Smooth muscle cell of the brain vasculature (primary cell): ENCODE measurements at places on chromosomes 5 and 9.

GRCh38 chr5:37539459-37539858 is 160.3 kb downstream of the WDR70 start:
- no peak for DNase-seq

- DNase-seq: no peak
These were observed 57.4 kb upstream of the ADRA1B start for GRCh38 chr5:159858871-159859270.

DNA sequence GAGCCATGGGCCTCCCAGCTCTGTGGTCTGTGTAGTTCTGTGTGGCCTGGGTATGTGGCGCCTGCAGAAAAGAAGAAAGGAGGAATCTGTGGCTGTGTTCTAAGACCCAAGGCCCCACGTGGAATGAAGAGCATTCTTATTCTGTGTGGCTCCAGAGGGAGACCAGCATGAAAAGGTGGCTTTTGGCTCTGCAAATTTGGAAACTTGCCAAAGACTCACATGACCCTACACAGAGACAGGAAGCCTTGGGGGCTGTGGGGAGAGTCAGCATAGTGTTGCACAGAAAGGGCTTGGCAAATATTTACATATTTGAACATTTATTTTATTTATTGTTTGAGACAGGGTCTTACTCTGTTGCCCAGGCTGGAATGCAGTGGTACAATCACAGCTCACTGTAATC is 193.3 kb downstream of the TMEM38B start:
- DNase-seq: no peak

GRCh38 chr5:111211341-111211740 is 12.8 kb upstream of the CAMK4 start:
- DNase-seq: no peak

DNA sequence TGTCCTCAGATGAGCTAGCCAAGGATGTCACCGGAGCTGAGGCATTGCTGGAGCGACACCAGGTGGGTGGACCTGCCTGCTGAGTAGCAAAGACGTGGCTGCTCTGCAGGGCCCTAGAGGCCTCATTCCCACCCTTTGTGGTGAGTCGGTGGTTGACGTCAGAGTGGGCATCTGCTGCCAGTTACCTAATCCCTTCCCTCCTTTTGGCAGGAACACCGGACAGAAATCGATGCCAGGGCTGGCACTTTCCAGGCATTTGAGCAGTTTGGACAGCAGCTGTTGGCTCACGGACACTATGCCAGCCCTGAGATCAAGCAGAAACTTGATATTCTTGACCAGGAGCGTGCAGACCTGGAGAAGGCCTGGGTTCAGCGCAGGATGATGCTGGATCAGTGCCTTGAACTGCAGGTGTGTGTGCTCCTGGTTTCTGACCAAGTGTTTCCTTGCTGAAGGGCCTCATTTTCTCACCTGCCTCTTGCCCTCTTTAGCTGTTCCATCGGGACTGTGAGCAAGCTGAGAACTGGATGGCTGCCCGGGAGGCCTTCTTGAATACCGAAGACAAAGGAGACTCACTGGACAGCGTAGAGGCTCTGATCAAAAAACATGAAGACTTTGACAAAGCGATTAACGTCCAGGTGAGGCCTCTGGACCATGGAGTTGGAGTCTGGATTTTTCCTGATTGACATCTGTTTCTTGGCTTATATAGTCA is 48.9 kb downstream of the DYNC2I2 start:
- no peak for DNase-seq

DNA sequence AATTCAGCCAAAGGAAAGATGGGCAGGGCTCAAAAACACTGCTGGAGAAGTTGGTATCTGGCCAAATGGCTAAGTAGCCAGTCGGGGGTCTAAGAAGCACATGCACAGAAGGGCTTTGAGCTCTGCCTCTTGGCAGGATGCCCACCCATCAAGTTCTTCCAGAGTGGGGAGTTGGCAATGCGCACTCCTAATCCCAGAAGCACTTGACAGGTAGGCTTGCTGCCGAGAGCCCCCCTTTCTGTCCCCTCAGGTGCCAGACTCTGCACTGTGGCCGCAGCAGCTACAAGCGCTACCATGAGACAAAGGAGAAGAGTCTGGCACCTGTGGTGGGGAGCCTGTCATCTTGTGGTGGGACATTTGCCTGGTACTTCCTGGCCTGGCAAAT is 252.9 kb upstream of the SLC24A2 start:
- DNase-seq: no peak

- no peak for DNase-seq
These were observed at the start of gene ERGIC1 for GRCh38 chr5:172833686-172834414. TSS of gene ERGIC1 (plus strand) at chr5:172834251. CDS start at chr5:172834414, 163 bp downstream.

DNA sequence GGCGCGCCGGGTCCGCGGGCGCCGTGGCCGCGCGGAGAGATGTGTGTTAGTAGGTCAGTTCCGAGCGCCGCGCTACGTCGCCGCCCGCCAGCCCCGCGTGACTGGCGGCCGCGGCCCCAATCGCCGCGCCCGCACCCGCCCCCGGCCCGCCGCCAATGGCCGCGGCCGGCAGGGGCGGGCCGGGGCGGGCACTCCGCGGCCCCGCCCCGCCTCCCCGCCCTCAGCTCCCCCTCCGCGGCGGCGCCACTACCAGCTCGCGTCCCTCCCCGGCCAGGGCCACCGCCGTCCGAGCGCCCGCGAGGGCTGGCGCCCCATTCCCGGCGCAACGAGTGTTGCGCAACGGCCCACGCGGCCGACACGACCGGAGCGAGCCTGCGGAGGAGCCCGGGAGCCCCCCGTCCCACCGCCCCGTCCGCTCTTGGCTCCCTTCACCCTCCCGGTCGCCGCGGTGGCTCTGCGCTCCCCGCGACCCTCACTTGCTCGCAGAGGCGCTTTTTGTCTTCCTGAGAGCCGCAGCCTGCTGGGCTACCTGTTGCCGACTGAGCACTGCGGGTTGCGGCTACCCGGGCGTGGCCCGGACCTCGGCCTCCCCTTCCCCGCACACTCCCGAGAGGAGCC is at the start of gene NFIL3:
NFIL3 (minus strand) TSS at position 48 of the 618 bp plus-strand sequence. CDS start 13,098 bp downstream, outside the sequence.
- DNase-seq: no peak

GRCh38 chr9:99272836-99273235 is 50.8 kb downstream of the SEC61B start:
- DNase-seq: no peak

GRCh38 chr5:150300496-150301169 is 2.1 kb downstream of the ARSI start:
- no peak for DNase-seq

DNA sequence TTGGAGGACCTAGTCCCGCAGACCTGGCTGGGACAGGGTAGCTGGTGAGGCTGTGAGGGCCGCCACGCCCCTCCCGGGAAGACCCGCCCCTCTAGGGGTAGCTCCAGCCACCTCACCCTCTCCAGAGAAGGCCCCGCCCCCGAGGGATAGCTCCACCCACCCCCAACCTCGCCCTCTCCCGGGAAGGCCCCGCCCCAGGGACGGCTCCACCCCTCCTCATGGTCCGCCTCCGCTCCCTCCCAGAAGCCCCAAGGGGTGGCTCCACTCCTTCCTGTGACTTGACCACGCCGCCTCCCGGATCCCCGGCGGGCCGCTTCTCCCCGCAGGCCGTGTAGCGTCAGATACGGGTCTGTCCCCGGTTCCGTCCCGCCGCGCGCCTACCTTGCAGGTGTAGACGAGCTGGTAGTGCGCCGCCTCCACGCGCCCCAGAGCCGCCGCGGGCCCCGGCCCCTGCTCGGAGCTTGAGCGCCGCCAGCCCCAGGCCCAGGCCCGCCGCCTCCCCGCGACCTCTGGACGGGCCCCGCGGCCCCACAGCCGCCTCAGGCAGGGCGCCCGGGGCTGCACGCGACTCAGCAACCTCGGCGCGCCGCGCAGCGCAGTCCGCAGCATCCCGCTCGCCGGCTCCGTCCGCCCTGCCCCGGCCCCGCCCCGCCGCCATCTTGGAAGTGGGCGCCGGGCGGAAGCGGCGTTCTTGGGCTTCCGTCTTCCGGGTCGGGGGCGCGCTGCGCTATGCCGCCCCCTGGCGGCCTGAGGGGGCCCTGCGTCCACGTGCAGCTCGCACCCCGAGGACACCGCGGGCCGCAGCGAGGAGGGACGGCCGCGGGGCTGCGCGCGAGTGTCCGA is at the start of gene DNLZ:
DNLZ (minus strand) TSS at position 639 of the 843 bp plus-strand sequence; CDS start at position 609, 30 bp downstream.
- peak; percentile 81 for DNase-seq

GRCh38 chr5:9455826-9456434 is 89.9 kb downstream of the SEMA5A start:
- no peak for DNase-seq

GRCh38 chr5:74408150-74409043 is 232.1 kb downstream of the ENC1 start:
- no peak for DNase-seq

DNA sequence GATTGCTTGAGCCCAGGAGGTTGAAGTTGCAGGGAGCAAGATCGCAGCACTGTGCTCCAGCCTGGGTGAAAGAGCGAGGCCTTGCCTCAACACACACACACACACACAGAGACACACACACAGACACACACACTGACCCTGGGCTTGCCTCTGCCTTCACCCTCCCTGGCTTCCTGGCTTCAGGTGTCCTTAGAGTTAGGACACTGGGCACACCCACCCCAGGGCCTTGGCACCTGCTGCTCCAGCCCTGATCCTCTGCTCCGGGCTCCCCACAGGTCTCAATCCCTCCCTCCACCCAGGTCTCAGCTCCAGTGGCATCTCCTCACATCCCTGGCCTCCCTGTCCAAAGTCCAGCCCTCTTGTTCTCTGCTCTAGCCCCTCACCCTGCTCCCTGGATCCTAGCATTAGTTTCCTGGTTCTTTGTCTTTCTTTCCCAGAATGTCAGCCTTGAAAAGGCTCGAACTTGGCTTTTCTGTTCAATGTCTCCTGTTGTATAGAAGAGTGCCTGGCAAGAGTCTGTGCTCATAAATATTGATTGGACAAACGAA is 212.9 kb downstream of the C9orf50 start:
- no peak for DNase-seq

- DNase-seq: no peak
These were observed 21.5 kb downstream of the SLC6A7 start for GRCh38 chr5:150211156-150212030.

DNA sequence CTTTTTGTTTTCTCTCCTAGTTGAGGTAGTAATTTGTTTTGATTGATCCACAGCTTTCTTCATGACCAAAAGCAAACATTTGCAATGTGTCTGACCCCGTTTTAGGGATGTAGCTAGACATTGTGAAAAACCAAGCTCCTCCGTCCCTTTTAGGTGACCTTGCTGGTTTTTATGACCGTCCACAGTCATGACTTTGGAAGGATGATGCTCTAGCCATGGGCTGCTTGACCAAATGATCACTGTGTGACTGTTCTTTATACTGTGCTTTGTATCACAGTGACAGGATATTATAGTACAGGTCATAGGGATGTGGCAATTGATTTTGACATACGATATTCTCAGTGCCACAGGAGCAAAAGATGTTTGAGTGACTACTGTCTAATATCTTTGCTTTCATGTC is 54.4 kb downstream of the KCNN2 start:
- no peak for DNase-seq
